Effector memory CD4-positive, alpha-beta T cell (primary cell): ENCODE measurements at places on chromosomes 12 and 14.

DNA sequence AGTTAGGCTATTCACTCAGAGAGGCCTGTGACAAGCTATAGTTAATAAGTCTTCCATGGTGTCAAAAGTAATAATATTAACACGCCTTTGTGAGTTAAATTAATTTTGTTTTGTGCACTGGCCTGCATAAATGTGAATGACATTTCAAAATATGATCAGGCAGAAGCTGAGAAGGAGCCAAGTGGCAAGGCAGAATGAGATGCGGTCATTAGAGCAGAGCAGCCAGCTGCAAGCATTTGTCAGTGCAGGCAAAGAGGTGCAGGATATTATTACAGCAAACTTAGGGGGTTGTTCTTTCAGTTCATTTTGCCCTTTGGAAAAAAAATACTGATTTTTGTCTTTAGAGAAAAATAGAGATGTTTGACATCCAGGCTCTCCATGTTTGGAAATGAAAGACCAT, 364.5 kb downstream of the PAWR start:
- no peaks in the 10 kb centered on the region for H3K27me3 ChIP-seq
- DNase-seq = no peak
- H3K4me1 ChIP-seq = no peaks in the 10 kb centered on the region
- H3K27ac ChIP-seq = no peak overlapping the region

GRCh38 chr14:49966304-49966809, 73.5 kb downstream of the ARF6 start:
- peaks cover 15% of the 10 kb centered on the region for H3K4me1 ChIP-seq
- H3K27ac ChIP-seq = no peak overlapping the region
- no peak overlapping the region for H3K4me3 ChIP-seq
- no peaks in the 10 kb centered on the region for H3K27me3 ChIP-seq
- no peak for DNase-seq

DNA sequence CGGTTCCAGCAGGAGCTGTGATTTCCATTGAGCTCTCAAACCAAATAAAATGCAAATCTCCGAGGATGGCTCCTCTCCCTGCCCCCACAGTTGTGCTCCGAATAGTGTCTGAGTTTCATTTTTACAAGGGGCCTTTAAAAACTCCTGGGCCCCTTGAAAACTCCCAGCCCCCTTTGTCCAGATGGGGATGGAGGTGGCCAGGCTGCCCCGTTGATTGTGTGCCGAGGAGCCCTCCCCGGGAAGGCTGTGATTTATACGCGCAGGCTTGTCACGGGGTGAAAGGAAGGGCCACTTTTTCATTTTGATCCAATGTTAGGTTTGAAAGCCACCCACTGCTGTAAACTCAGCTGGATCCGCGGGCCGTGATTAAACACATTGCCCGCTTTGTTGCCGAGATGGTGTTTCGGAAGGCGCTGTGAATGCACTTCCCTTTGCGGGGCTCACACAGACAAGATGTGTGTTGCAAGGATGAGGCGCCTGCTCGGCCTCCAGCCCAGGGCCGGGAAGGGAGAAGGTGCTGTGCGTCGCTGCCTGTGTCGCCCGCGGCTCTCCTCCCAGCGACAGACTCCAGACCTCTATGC, 98.8 kb downstream of the TMEM132C start:
- no peak for DNase-seq
- no peaks in the 10 kb centered on the region for H3K4me1 ChIP-seq
- no peaks in the 10 kb centered on the region for H3K36me3 ChIP-seq
- no peak overlapping the region for H3K4me3 ChIP-seq
- peaks cover 7% of the 10 kb centered on the region for H3K27me3 ChIP-seq

DNA sequence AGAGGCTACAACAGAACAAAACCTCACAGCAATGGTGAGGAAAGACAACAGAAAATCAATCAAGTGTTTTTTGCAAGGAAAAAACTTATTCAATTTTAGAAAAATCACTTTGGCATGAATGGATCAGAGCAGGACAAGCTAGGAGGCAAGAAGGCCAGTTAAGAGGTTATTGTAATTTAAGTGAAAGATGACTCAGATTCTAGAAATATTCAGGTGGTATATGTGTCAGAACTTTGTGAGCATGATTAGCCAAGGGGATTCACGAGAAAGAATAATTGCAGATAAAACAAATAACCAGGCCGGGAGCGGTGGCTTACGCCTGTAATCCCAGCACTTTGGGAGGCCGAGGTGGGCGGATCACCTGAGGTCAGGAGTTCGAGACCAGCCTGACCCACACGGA, 12.7 kb downstream of the GCH1 start:
- H3K27ac ChIP-seq = no peak overlapping the region
- no peak overlapping the region for H3K4me3 ChIP-seq
- DNase-seq = no peak
- no peaks in the 10 kb centered on the region for H3K4me1 ChIP-seq
- no peaks in the 10 kb centered on the region for H3K36me3 ChIP-seq

DNA sequence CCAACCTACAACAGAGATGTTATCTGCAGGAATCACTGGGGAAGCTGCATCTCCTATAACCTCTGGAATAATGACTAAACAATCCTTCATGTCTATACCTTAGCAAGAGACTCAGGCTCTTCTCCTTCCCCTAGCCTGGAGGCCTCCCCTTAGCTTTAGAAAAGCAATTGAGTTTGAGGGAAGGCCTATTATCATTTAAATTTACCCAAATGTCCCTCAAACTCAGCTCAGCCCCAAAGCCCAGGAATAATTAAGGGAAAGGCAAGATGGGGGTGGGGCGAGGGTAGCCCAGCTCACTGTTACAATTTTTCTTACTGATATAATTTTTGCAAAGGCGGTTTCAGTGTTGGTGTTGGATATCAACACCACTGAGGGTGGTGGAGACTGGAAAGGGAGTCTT, 151.4 kb upstream of the EEA1 start:
- H3K27ac ChIP-seq = no peak overlapping the region
- H3K4me1 ChIP-seq = no peaks in the 10 kb centered on the region
- H3K4me3 ChIP-seq = no peak overlapping the region
- H3K27me3 ChIP-seq = no peaks in the 10 kb centered on the region
- no peak for DNase-seq
